ENCODE measurements at places on chromosomes 6 and 20.

GRCh38 chr20:10218536-10219451, at the start of gene SNAP25:
SNAP25 (plus strand) TSS chr20:10218830; CDS start chr20:10275492, 56,662 bp downstream.
- peak; percentile 4 for DNase-seq

- no peak for DNase-seq
These were observed 45.9 kb downstream of the RIPOR3 start for GRCh38 chr20:50645253-50646068.

GRCh38 chr6:149150801-149151398, 166.6 kb upstream of the TAB2 start:
- no peak for DNase-seq

DNA sequence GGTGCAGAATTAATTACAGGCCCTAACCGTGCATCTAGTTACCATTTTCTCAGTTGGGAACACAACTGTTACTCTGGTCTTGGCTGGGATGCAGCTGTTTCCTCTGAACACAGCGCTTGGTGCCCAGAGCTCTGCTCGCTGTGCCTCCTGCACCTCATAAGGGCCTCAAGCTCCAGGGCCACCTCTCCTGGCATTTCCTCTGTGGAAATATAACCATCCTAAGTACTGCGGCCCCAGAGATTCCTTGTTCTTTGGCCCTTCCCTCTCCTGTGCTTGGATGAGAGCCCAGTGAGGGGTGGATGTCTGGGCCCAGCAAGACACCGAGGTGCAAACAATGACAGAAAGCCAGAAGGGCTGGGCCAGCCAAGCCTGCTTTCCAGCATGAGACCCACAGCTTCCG, 169.9 kb upstream of the CST7 start:
- DNase-seq, result no peak

GRCh38 chr20:17972121-17972520, 3.3 kb downstream of the MGME1 start:
- DNase-seq, result no peak

- peak; percentile 11 for DNase-seq
These were observed 297.9 kb downstream of the UTRN start for GRCh38 chr6:144582939-144583613.

- no peak for DNase-seq
These were observed 98.7 kb downstream of the ZDHHC14 start for GRCh38 chr6:157479464-157480303.

DNA sequence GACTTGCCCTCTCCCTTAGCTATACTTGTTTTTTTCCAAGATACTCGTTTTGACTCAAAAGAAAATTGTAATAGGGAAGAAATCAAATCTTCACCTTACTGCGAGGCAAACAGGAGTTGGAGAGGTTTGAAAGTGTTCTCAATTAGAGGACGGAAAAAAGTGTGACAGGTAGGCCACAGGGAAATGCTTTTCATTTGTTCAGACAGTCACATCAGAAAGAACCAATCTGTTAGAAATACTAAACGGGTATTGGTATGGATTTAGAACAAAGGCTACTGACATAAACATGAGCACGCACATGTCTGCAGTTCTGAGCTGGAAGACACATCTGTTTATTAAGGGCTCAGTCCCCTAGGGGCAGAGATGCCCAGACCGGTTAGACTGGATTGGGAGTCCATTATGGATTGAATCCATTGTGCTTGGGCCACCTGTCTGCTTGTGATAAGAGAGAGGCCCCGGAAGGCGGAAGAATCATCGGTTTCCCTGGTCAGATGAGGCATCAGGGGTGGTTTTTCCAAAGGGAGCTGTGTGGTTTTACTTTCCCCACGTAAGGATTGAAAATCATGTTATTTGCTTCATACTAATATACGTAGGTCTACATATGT, 220.9 kb upstream of the MYLIP start:
- no peak for DNase-seq

DNA sequence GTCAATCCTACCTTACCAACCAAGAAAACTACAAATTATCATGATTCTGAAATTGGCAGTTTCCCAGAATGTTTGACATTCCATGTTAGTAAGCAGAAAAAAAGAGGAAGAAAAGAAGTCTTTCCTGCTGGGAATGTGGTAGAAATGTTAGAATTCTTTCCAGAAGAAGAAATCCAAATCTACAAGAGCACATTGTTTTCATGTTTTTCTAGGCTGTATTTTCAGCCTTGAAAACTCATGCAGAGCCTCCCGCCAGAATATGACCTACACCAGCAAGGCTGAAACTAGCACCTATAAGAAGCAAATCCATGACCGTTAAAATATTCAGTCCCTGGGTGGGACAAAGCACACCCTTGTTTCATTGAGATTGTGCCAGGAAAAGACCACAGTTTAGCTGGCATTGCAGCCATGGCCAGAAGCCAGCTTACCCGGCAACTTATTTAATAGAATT, 259.4 kb downstream of the GJA1 start:
- no peak for DNase-seq

DNA sequence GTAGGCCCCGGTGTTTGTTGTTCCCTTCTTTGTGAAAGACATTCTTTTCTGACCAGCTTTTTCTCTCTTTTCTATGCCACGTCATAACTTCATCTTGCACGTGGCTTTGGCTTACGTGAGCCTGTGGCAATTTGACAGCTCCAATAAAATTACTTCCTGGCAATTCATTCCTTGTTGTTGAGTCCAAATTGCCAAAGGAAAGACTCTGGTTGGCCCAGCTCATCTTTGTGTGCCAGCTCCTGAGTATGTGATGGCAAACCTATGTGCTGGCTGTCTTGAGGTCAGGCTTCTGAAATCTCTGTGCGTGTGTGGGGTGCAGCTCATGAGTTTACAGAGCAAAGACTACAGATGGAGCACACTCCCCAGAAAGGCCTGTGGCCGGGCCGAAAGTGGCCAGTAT, 272.5 kb upstream of the SGK1 start:
- no peak for DNase-seq

DNA sequence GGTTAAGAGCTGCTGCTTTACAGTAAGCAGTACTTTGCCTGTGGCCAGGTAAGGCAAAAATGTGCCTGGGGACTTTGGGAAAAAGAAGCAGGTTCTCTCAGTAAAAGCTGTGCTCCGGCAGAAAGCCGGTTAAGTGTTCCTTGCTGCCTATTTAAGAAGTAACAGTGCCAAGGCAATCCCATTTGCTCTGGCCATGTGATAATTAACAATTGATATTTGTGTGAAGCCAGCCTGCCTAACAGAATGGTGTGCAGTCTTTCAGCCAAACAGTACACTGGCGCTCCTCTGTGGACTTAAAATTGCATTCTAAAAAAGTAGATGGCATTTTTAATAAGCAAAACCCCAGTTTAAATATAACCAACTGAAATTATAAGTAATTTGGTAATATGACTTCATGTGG, 430.3 kb downstream of the PLCB1 start:
- DNase-seq, result no peak

DNA sequence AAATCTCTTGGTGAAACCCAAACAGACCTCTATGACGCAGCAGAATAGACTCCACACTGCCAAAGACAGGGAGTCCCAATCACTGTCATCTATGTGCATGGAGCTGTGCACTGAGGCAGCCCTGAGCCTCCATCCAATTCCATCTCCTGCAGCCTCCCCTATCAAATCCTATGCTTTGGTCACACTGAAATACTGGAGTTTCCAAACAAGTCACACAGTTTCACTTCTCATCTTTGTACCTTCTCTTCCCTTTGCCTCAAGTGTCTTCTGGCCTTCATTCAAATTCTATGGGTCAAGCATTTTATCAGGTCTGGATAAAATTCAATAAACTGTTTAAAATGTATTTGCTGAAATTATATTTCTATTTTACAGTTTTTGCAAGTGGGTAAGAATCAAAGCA, 38.5 kb downstream of the FBXL4 start:
- no peak for DNase-seq

- no peak for DNase-seq
These were observed 122.1 kb downstream of the CD164 start for GRCh38 chr6:109260126-109260525.

All from effector CD4-positive, alpha-beta T cell (primary cell).